ENCODE measurements at places on chromosomes 1 and 21.

GRCh38 chr1:68384872-68385411 lies 64.8 kb downstream of the RPE65 start:
- no peak for DNase-seq

GRCh38 chr1:18482721-18483425 lies 2.1 kb downstream of the KLHDC7A start:
- DNase-seq: no peak

DNA sequence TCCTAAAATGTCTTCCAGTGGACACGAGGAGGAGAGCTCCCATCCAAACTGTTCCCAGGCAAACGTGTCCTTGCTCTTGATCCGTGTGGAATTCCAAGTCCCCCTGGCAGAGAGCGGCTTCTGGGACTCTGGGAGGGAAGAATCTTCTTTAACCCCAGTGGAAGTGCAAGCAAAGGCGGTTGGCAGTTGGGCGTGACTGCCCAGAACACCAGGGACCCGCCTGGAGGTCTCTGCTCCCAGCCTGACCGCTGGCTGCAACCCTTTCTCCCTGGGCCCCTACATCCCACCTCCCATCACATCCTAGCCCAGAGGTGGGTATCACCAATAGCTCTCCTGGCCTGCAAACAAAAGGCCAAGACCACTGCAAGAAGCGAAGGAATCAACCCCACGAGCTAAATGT lies 17.8 kb downstream of the CASZ1 start:
- DNase-seq: no peak

DNA sequence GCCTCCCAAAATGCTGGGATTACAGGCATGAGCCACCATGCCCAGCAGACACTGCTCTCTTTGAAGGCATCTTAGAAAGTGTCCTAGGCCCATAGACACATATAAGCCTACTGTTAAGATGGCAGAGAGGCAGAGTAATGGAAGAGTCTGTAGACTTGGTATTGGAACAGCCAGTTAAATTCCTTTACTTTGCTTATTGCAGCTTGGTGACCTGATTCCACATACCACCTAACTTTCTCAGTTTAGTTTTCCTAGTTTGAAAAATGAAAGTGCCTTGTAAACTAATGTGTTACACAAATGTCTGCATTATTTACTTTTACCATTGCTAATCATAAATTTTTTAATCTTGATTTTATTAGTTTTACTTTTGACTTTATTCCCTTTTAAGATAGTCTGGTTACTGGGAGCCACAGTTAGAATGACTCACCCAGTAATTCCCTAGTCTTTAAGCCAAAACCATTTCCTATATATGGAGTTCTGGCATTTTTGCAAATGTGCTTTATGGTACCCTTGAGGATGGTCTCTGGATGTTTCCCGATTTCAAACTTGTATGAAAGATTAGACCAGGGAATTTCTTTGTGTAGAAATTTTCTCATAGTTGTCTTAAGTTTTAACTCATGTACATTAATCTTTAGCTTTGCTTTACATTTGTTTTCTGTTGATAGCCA lies 6.4 kb downstream of the SMAP2 start:
- DNase-seq: no peak

DNA sequence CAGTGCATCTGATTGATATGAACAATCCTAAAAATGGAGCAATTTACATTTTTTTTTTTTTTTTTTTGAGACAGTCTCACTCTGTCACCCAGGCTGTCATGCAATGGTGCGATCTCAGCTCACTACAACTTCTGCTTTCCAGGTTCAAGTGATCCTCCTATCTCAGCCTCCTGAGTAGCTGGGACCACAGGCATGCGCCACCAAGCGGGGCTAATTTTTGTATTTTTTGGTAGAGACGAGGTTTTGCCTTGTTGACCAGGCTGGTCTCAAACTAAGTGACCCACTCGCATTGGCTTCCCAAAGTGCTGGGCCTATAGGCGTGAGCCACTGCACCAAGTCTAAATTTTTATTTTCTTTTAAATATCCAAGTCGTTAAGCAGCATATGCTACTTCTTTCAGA lies 109.0 kb downstream of the FAF1 start:
- DNase-seq: no peak

- no peak for DNase-seq
Measured at GRCh38 chr1:28163496-28164161, 12.9 kb downstream of the PTAFR start.

DNA sequence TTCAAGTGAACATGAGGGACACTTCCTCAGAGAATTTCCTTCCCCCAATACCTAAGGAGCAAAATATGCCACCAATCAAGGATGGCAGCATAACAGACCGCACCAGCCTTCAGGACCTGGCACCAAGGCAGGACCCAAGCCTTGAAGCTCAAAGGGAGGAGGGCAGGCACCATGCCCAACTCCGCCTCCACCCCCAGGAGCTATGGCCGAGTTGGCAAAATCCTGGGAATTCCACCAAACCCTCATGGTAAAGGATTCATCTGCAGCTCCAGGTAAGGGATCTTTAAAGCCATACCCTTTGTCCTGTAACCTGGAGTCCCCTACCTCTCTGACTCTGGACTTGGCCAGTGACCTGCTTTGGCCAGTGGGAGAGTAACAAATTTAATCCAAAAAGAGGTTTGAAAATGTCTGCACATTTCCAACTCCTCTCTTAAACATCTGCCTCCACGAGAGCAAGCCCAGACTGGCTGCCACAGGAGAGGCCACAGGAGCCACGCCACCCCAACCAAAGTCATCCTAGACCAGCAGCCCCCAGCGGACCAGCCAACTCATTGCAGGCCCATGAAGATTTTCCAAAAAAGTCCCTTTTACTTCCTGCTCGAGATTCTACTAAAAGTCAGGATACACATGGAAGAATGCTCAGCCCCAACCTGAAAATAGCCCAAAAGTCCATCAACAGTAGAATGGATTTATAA lies 41.9 kb downstream of the NPHP4 start:
- DNase-seq: no peak

DNA sequence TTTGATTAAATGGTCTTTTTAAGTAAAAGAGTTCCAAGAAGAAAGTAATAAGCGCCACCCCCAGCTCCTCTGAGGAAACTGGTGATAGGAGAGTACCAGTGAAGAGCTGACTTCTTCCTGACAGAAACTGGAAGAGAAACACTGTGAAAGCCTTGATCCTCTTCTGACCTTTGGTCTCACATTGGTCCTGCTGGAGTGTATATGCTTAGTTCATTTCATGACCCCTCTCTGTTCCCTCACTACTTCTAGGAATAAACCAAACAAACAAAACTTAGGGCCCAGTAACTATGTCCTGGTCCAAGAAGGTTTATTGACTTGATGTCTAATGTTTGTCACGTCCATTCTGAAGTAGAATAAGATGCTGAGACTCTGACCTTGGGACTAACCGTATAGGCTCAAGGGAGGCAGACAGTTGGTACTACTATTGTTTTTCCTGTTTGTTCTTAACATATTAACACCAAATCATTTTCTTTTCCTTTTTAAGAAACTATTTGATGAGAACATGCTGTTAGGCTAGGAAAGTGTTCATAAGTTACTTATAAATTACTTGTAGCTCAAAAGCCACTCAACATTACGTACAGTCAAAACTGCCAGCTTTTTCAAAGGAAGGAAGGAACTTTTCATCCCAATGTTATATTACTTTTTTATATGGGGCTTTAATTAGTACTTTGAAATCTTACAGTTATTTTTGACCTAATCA lies 57.9 kb downstream of the MIER1 start:
- DNase-seq: no peak

DNA sequence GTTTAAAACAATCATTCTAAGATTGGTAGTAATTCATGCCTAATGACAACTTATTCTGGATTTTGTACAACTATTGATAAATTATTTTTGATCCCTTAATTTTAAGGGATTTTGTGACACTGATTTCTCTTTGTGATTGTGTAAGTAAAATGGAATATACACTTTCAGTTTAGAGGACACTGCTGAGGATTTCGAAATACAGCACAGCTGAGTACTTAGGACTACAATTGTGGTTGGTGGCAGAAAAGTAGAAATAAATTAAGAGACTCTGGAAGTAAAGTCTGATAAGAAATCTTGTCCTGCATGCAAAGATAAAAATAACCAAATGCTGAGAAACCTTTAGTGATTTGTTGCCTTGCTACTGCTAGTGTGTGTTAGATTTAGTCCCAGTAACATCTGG lies 40.0 kb downstream of the TYW3 start:
- no peak for DNase-seq

DNA sequence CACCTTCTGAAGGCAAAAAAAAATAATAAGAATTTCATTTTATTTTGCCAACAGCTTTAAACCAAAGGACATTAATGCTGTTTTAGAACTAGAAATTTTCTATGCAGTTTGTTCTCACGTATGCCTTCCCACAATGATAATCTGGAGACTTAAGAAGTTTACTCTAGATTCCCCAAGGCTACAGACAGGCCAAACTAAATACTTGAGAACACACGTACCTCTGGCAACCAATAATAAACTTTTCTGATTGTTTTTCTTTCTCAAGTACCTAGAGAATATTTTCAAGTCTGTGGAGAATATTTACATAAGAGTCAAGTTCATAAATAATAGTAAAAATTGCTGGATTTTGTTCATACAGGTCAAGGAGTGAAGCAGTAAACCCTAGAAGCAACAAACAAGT lies 15.9 kb downstream of the CLDN8 start:
- DNase-seq: no peak

GRCh38 chr21:39313042-39313570 lies 326 bp downstream of the BRWD1 start:
- DNase-seq: peak; percentile 60

DNA sequence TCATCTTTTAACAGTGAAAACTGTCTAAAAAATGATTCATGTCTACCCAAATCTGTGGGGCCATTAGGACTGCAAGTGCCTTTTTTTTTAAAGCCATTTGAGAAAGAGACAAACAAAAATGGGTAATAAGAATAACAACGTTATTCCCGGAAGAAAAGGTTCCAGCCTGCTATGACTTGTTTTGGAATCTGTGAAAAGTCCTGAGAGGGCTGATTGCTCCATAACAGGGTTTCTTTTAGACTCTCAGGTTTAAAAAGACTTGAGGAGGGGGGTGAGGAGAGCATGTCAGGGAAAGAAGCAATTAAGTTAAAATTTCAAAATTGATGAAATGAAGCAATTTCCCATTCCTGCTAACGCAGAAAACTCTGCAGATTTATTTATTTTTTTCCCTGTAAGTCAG lies 56.4 kb downstream of the CACHD1 start:
- no peak for DNase-seq

- DNase-seq: no peak
Measured at GRCh38 chr1:97307151-97307550, 585.6 kb downstream of the PTBP2 start.

DNA sequence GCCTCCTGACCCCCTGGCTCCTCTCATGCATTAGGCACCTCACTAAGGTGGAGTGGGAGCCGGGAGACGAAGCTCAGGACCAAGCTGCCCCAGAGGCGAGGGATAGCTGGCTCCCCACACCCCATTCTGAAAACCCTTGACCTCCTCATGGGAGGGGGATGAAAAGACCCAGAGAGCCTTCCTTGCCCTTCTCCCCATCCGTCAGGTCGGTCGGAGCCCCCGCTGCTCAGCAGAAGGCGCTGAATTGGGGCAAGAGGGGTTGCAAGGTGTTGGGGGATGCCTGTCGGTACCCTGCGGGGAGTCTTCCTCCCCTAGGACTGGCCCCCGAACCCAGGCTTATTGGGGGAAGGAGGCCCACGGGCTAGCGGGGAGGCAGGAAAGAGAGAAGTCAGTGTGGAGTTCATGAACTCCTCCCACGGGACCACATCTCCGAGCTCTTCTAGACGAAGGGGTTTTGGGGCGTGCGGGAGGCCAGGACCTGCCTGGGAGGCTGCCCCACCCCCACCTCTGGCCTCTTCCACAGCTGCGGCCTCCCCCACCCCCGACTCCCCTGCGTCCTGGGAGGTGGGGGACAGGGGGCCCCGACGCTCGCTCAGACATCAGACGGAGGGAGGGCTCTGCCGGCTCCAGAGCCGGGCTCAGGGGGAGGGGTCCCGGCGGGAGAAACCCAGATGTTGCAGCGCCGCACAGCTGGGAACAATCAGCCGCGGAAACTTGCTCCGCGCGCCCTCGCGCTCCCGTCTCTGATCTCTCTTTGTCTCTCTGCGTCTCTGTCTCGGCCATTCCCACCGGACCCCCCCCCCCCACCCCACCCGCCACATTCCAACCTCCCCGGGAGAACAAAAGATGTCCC lies 719 bp downstream of the MFAP2 start:
- DNase-seq: no peak

DNA sequence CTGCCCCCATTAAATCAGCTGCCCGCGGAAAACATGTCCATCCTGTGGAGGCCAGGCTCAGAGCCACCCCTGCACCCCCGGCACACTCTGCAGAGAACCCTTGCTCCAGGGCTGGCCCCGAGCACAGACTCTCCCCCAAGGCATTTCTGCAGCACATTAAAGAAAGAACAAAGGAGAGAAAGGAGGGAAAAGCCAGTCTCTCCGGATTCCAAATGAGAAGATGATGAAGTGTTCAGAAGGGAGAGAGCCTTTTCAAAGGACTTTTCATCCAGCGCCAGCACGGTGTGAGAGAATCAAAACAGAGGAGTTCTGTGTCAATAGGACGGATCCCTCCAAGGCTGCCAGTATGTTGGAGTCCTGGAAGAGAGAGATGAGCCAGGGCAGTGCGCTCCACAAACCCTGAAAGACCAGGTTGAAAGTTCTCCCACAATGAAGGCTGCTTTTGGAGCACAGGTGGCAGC lies 498.3 kb downstream of the NPHP4 start:
- no peak for DNase-seq

DNA sequence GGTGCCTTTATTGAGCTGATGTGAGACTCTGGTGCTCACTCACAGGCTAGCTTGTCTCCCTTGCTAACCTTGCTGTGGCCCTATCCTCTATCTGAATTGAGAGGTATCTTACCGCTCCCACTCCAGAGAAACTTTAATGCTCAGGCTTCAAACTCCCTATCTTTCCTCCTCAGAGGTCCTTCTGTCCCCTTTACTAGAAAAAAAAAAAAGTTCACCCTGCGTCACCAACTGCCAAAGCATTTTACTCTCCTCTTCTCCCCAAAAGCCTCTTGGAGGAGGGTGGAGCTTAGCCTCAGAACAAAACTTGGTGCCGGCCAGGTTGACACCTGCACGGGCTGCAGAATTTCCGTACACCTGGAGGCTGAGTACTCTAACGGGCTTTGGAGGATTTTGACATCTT lies 55.1 kb downstream of the ATP2B4 start:
- DNase-seq: no peak

Data from CD8-positive, alpha-beta memory T cell (primary cell).